ENCODE measurements at places on chromosomes 3 and 15. TPM values are rescaled to one million over a fixed set of nuclear protein-coding genes. Genes with fewer than 3 reads are reported as not detected.

DNA sequence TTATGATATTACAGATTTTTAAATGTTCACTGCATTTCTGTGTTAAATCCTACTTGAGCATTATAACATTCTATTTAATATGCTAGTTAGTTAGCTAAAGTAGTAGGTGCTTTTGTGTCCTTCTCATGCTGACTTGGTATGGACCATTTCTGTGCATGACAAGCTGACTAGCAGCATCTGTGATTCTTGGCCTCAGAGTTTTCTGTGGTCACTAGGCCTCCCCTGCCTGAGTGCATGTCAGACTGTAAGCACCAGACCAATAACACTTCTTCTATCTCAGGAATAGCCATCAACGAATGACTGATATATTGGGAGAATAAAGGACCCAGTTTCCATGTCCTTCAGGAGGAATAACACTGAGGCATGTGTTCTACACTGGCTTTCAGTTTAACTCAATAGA lies 22.6 kb upstream of the SLC7A14 start:
- H3K36me3 ChIP-seq = no peaks in the 10 kb centered on the region
- no peaks in the 10 kb centered on the region for H3K4me1 ChIP-seq
- H3K4me3 ChIP-seq = no peak overlapping the region
- no peaks in the 10 kb centered on the region for H3K27me3 ChIP-seq
- H3K27ac ChIP-seq = no peak overlapping the region

DNA sequence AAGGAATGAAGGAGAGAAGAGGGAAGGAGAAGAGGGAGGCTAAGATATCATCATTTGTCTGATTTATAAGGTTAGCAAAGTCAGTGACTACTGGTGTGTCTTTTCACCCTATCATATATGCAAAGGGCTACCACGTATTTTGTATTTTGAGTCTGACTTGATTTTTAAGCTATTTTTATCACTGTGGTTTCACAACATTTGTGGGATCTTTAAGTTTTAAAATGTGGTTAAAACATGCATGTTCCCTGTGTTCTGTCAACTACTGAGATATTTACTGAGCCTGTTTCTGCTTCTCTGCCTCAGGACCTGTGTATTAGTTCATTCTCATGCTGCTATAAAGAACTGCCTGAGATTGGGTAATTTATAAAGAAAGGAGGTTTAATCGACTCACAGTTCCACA lies 22.5 kb upstream of the SPTSSB start:
- no peak for DNase-seq
- H3K4me3 ChIP-seq = no peak overlapping the region
- no peak overlapping the region for H3K27ac ChIP-seq
- H3K36me3 ChIP-seq = no peaks in the 10 kb centered on the region
- peaks cover 14% of the 10 kb centered on the region for H3K4me1 ChIP-seq

GRCh38 chr3:68148447-68148846 lies 494.0 kb upstream of the SUCLG2 start:
- no peaks in the 10 kb centered on the region for H3K36me3 ChIP-seq
- H3K4me1 ChIP-seq = no peaks in the 10 kb centered on the region
- H3K4me3 ChIP-seq = no peak overlapping the region
- no peak overlapping the region for H3K27ac ChIP-seq
- no peaks in the 10 kb centered on the region for H3K27me3 ChIP-seq
- DNase-seq = peak; percentile 12

GRCh38 chr3:20488151-20488550 lies 302.1 kb upstream of the SGO1 start:
- peak; percentile 6 for DNase-seq
- no peaks in the 10 kb centered on the region for H3K36me3 ChIP-seq
- no peaks in the 10 kb centered on the region for H3K27me3 ChIP-seq
- no peak overlapping the region for H3K27ac ChIP-seq

DNA sequence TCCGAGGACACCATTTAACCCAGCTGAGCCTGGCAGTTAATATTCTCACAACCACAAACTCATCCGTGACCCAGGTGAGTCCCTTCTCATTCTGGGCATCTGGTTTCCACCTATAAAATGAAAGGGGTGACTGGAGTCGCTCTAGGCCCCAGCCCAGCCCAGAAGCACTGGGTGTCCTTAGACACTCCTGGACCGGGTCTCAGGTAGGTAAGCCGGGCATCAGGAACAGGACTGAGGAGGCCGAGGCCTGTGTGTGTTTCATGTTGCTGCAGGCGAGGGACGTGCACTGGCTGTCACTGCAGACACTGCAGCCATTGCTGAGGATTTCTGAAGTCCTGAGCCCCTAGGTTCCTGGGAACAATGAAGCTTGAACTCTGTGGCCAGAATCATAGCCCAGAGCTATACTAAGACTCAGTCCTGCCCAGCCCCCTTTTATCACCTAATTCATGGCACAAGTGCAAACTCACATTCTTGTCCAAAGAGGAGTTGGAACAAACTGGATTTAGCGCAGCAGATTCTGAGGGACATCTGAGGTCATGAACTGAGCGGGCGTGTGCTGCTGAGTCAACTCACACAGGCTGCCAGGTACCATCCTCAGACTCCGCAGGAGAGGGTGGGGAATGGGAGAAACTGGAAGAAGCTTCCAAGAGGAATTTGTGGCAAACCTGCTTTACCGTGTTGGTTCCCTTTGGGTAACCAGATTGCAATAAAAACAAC lies 184.9 kb downstream of the FAM43A start:
- DNase-seq = peak; percentile 52
- H3K36me3 ChIP-seq = no peaks in the 10 kb centered on the region
- peaks cover 22% of the 10 kb centered on the region for H3K4me1 ChIP-seq
- no peak overlapping the region for H3K4me3 ChIP-seq

DNA sequence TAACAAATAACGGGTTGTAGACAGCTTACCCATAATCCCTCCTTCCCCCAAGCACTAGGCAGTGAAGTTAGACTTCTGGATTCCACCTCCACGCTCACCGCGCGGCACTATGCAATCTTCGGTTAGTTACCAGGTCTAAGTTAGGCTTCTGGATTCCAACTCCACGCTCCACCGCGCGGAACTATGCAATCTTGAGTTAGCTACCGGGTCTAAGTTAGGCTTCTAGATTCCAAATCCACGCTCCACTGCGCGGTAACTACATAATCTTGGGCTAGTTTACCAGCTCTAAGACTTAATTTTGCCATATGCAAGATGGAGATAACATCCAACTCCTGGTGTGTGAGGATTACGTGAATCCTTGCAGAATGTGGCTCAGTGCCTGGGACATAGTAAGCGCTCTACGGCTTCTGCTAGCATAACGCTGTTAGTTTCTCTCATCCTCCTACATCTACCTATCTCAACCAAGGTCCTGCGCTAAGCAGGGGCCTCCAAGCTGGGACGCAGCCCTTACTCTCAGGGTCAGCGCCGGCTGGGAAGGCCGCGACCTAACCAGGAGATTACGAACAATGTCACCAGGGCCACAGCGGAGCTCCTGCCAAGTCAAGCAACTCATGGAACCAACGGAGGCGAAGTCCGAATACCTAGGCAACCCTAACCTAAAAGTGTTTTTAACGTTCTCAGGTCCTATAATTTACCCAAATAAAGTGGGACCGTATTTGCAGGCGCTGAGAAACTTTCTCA lies 497 bp upstream of the RPLP1 start:
- peak overlapping the region; percentile 95 for H3K27ac ChIP-seq
- H3K4me3 ChIP-seq = peak overlapping the region; percentile 84
- DNase-seq = no peak
- no peaks in the 10 kb centered on the region for H3K27me3 ChIP-seq
- H3K4me1 ChIP-seq = peaks cover 25% of the 10 kb centered on the region
- H3K36me3 ChIP-seq = peaks cover 29% of the 10 kb centered on the region

GRCh38 chr3:161050935-161051334 lies 54.2 kb downstream of the B3GALNT1 start:
- no peak overlapping the region for H3K27ac ChIP-seq
- no peaks in the 10 kb centered on the region for H3K27me3 ChIP-seq
- no peaks in the 10 kb centered on the region for H3K36me3 ChIP-seq

DNA sequence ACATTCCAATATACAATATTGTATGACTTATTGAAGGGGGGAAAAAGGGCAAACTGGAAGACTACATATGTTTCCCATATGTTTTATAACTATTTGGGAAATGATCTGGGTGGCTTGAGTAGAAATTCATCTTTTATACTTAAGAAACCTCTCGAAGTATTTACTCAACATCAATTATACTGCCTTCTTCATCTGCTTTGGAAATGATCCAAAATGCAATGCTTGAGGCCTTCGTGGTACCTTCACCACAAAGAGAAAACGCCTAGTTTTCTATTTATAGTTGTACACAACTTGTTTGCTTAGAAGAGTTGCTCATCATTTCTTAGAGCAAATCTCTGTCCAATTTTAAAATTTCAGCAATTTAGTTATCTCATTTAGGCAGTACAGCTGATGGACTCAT lies 18.8 kb downstream of the ACKR4 start:
- H3K4me1 ChIP-seq = no peaks in the 10 kb centered on the region
- no peak overlapping the region for H3K27ac ChIP-seq
- H3K4me3 ChIP-seq = no peak overlapping the region
- H3K27me3 ChIP-seq = no peaks in the 10 kb centered on the region
- peaks cover 35% of the 10 kb centered on the region for H3K36me3 ChIP-seq

- peaks cover 46% of the 10 kb centered on the region for H3K4me1 ChIP-seq
- no peaks in the 10 kb centered on the region for H3K36me3 ChIP-seq
- no peaks in the 10 kb centered on the region for H3K27me3 ChIP-seq
- DNase-seq = no peak
- H3K27ac ChIP-seq = peak overlapping the region; percentile 75
Observed at GRCh38 chr3:32419742-32420125, 28.1 kb downstream of the CMTM7 start.

GRCh38 chr3:76643623-76644304 lies 396.1 kb upstream of the ROBO2 start:
- no peak overlapping the region for H3K4me3 ChIP-seq
- H3K36me3 ChIP-seq = no peaks in the 10 kb centered on the region
- DNase-seq = no peak
- H3K27ac ChIP-seq = no peak overlapping the region
- H3K27me3 ChIP-seq = no peaks in the 10 kb centered on the region

- H3K4me1 ChIP-seq = no peaks in the 10 kb centered on the region
- no peak overlapping the region for H3K4me3 ChIP-seq
- peaks cover 40% of the 10 kb centered on the region for H3K27me3 ChIP-seq
Observed at GRCh38 chr15:93109336-93110102, 20.5 kb upstream of the RGMA start.

- no peak for DNase-seq
- H3K27me3 ChIP-seq = no peaks in the 10 kb centered on the region
- no peak overlapping the region for H3K27ac ChIP-seq
- no peaks in the 10 kb centered on the region for H3K36me3 ChIP-seq
Observed at GRCh38 chr3:159150180-159150579, 348.3 kb downstream of the MFSD1 start.

- no peak for DNase-seq
- no peaks in the 10 kb centered on the region for H3K27me3 ChIP-seq
- H3K4me3 ChIP-seq = no peak overlapping the region
- H3K36me3 ChIP-seq = no peaks in the 10 kb centered on the region
- no peaks in the 10 kb centered on the region for H3K4me1 ChIP-seq
- no peak overlapping the region for H3K27ac ChIP-seq
Observed at GRCh38 chr15:69663441-69663840, 210.8 kb downstream of the RPLP1 start.

DNA sequence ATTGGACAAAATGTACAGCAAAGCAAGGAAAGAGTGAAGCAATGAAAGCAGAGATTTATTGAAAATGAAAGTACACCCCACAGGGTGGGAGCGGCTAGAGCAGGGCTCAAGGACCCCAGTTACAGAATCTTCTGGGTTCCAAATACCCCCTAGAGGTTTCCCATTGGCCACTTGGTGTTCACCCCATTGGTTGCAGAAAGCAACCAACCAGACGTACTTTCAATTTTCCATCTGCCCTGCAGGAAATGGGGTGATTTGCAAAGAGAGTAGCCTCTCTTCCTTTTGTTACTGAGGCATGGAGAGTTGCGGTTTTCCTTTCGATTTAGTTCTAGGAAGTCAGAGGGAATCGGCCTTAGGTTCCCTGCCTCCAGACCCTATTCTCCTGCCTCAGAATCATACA lies 2.4 kb downstream of the PML start:
- H3K36me3 ChIP-seq = peaks cover 10% of the 10 kb centered on the region
- peak; percentile 58 for DNase-seq
- H3K4me1 ChIP-seq = peaks cover 57% of the 10 kb centered on the region

DNA sequence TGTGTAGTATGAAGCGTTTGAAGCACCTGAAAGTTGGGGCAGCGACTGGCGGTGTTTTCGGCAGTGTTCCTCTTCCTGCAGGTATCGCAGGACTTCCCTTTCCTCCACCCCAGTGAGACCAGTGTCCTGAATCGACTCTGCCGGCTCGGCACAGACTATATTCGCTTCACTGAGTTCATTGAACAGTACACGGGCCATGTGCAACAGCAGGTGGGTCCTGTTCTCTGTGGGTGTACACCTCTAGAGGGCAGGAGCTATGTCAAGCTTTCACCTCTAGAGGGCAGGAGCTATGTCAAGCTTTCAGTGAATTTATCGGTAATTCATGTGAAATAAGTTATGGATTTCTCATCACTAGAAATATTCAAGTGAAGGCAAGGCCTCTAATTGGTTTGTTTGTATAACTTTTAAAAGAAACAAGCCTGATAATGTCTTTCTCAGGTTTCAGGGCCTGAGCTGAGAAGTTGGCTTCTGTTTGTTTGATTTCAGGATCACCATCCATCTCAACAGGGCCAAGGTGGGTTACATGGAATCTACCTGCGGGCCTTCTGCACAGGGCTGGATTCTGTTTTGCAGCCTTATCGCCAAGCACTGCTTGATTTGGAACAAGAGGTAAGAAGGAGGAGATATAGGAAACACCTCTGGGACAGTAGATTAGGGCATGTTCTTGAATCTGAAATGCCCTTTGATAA lies 5.3 kb downstream of the TUBGCP4 start:
- H3K36me3 ChIP-seq = peaks cover 7% of the 10 kb centered on the region
- H3K27ac ChIP-seq = no peak overlapping the region
- no peaks in the 10 kb centered on the region for H3K4me1 ChIP-seq
- no peaks in the 10 kb centered on the region for H3K27me3 ChIP-seq
- peak; percentile 48 for DNase-seq

The THAP10 gene
- polyA plus RNA-seq = 2.5 TPM

The THSD4 gene
- 1.8 TPM for polyA plus RNA-seq

The SLC24A5 gene
- 0.13 TPM for polyA plus RNA-seq

The FGF12 gene
- polyA plus RNA-seq = 5.0 TPM

Data from stomach (tissue), 19 donors.